ENCODE measurements at places on chromosomes 1 and 21.
A peak's percentile ranks its signal among the peaks of the same experiment; 100 is the strongest.

DNA sequence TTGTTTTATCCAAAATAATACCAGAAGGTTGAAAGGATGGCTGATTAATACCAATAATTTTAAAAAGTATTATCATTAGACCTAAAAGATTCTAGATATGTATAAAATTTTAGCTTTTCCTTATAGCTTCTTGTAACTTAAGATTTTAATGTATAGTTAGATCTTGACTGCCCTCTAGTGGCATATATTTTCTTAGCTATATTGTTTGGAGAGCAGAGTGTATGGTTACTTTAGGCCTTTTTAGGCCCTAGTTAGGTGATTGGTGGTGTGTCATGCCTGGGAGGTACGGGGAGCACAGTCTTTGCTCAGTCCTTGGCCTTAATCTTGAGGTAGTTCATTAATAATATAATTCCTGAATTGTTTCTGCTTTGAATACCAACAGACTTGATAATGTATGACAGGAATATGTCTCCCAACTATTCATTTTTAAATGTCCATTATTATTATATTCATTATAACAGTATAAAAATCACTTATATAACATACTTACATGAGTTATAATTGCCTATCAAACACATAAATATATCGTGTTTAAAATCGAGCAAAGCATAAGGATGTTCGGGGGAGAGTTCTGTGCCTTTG is 328.4 kb downstream of the ZP4 start:
- DNase-seq = no peak

DNA sequence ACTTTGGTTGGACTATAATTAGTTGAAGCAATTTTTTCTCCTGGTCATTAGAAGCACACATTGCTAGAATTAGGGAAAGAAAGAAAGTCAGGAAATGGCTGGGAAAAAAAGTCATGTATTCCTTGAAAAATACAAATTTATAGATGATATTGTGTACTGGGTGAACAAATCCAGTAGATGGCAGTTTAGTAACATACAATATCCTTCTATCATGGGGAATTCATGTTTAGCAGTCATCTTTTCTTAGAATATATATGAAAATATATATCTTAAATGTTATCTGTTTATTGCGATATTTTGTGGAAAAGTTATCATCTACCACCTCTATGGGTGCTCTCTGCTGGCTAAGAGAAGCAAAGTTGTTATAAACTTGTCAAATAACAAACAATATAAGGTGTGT is 13.1 kb upstream of the ZRANB2 start:
- DNase-seq = no peak

GRCh38 chr1:209882942-209883340 is 55.1 kb upstream of the SYT14 start:
- DNase-seq = no peak

GRCh38 chr1:179230251-179230650 is 774 bp upstream of the ABL2 start:
- DNase-seq = no peak

DNA sequence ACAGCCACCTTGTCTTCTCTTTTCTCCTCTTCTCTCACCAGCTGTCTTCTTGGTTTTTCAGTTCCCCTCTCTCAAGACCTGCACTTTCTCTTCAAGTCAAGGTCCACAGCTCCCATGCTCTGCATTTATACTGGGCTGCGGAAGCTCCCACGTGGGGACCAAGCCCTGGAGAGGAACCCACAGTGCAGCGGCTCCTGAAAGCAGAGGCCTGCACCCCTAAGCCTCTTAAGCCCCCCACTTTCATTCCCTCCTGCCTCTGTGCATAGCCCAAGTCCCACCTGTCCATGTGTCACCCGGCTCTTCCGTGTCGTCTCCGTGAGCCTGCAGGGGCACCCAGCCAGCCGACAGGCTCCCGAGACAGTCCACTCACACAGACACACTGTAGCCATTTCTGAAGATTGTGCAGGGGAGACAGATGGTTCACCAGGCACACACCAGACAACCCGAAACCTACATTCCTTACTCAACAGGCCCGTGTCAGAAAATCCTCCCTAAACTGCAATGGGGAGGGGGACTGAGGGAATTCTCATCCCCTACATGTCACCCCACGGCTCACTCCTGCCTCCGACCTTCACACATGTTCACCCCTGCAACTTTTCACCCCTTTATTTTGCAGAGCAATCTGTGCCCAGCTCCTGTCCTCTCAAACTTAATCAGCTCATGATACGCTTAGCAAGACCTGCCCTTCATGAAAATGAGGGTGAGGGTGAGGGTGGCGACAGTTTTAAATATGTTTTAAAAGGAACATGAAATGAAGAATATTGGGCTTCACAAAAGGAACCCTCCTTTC is 6.3 kb downstream of the MX2 start:
- peak; percentile 51 for DNase-seq

- no peak for DNase-seq
Measured at GRCh38 chr21:34812504-34813265, 143.9 kb downstream of the CLIC6 start.

DNA sequence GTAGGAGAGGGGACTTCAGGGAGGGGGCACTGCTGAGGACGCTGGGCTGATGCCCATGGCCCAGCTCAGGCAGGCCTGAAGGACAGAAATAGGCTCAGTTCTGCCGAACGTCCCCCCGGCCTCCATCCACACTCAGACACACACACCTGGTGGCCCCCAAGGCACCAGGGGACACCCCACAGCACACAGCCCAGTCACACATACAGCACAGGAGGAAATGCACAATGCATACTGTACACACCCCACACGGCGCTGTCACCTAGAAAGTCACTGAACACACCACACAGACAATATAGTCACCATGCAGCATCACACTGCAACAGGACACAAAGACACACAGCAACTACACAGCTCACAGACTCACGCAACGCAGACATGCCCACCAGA is 562 bp downstream of the SYTL1 start:
- no peak for DNase-seq

GRCh38 chr1:54105080-54105479 is 47.7 kb downstream of the CDCP2 start:
- no peak for DNase-seq

GRCh38 chr1:113399062-113399583 is 8.8 kb downstream of the MAGI3 start:
- no peak for DNase-seq

- no peak for DNase-seq
Measured at GRCh38 chr1:75345538-75346292, 211.5 kb downstream of the LHX8 start.

DNA sequence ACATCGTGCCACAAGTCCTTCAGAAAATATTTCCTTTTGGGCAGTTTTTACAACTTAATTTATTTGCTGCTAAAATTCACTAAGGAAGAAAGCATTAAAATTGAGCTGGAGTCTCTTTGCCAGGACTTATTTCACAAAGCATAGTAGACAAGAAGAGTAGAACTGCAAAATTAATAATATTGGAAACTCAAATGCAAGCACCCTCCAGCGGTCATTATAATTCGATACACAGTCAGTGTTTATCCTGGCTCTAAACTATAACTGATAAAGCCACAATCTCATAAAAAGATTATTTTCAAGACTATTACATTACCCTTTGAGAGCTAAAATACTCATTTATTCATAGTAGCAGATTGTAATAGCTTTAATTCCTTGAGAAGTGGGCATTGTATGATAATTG is 655.4 kb downstream of the RWDD3 start:
- DNase-seq = no peak

GRCh38 chr1:33099290-33100118 is 18.6 kb downstream of the AZIN2 start:
- peak; percentile 70 for DNase-seq

- DNase-seq = no peak
Measured at GRCh38 chr1:231192620-231193163, 30.8 kb downstream of the TRIM67 start.

Measured in CD4-positive, alpha-beta T cell treated with Interleukin-15 for 1 hour (primary cell).